ENCODE measurements at places on chromosomes 2 and 18.

DNA sequence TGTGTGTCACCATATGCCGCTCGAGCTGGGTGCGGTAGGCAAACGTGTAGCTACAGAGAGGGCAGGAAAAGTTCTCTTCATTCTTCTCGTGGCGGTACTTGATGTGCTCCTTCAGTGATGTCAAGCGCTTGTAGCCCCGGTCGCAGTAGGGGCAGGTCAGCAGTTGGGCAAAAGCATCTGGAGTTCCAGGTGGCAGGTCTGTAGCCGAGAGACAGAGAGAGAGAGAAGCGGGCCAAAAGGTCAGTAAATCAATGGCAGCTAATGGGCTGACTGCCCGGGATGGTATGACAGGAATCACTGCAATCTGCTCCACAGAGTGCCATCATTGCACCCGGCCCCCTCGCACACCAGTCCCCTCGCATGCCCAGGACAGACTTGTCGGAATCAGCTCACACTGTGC is 116.0 kb downstream of the ZEB2 start:
- DNase-seq: no peak

- DNase-seq: no peak
Measured at GRCh38 chr2:169480079-169480465, 778 bp downstream of the BBS5 start.

- no peak for DNase-seq
Measured at GRCh38 chr2:205768815-205769494, 86.7 kb downstream of the NRP2 start.

- DNase-seq: no peak
Measured at GRCh38 chr18:65544701-65545100, 206.1 kb upstream of the CDH7 start.

DNA sequence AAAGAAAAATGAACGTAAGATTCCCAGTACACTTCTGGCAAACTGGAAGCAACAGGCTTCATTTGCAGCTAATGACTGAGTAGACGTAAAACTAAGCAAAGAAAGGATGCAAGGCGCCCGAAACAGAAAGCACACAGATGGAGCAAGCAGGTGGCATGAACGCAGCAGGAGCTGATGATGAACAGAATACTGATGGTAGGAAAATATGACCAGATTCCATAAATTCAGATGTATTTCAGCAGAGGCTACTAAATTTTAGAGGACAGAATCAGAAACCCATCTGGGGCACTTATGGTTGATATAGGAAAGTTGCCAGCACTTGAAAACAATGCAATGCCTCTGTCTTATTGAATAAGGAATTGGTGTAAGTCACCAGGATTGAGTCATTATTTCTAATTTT is 658.7 kb upstream of the LINC00305 start:
- DNase-seq: no peak

All from KBM-7 (cell line).